Gastrocnemius medialis (tissue), 4 donors: ENCODE measurements at places on chromosomes 2 and 18.

DNA sequence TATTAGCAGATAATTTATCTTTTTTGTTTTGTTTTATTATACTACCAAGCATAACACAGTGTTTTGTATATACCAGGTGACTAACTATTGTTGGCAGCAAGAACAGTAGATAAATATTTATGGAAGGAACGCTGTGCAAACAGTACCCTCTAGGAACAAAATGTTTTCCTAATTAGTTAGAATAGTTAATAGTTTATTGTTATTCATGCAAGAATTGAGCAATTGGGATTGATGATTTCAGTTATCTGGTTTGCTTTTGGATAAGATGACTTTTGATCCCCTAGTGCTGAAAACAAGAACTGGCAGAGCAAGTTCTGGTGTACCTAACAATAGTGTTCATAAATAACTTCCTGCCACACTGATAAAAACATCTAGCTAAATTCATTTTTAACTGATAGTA is 323.3 kb downstream of the TGIF1 start:
- DNase-seq, result no peak

DNA sequence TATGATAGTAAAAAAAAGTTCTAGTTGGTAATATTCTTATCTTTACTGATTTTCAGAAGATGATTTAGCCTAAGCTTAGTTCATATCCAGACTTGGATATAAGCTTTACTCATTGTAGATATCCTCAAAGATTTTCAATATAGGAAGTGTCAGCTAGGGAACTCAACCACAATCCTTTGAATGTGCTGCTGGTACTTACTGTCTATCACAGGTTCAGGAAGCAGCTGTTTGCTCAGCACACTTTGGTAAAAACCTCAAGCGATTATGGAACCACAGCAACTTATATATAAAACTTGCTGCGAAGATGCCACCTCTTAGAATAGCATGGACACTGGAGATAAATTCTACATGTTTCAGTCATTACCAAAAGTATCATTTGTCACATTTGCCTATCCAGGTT is 60.1 kb upstream of the TNFRSF11A start:
- no peak for DNase-seq

GRCh38 chr2:188076149-188077056 is 215.3 kb upstream of the GULP1 start:
- DNase-seq, result no peak

DNA sequence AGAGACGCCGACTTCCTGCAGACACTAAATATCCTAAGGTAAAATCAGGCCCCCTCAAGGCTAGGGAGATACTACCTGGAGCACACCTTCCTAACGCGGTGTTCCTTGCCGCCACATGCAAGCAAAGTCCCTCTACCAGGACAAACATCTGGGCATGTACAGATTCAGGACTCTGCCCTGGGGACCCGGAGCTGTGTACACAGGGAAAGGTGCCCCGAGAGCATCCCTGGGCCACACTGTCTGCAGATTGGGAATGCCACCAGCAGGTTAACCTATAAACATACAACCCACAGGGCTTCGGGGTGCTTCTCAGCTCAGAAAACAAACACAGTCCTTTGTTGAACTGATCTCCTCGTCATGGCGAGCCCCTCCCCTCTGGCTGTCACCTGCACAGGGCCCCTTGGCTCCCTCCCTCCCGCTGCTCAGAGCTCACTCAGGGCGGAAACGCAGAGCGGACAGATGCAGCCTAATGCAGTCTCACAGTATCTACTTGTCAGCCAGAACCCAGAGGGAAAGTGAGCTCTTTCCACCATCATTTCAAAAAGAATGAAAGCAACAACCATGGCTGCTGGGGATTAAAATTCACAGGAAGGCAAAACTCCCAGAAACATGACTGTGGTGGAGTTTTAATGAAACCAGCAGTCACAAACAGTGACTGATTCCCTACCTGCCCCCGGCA is 218.8 kb downstream of the HDAC4 start:
- DNase-seq, result no peak

DNA sequence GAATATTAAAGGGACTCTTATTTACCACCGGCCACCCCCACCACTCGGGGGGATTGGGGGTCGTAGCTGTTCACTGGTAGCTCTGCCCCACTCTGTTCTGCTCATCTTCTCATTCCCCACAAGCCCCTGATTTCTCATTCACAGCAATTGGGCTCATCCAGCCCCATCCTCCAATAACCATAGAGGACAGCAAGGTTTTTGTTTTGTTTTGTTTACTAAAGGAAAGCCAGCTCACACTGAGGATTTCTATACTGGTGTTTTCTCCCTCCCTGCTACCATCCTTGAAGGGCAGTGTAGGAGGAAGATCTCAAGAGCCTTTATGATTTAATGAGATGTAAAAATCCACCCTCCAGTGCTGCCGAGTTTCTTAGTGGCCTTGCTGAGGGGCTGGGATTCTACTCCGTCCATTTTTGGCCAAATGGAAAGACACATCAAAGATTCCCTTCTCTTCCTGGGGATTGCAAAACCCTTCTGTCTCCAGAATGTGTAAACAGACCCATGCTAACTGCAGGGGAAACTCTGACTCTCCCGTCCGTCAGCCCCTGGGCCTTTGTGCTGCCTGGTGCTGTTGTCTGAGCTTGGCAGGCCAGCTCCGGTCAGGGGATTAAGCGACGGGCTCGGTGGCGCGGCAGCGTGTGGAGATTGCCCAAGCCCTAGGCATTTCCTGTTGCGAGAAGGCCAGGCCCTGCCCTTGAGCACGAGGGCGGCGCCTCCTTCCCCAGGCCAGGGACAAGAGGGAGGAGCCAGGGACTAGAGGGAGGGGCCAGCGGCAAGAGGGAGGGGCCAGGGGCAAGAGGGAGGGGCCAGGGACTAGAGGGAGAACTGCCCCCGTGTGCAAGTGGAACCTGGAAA is 165.0 kb downstream of the ANTXR1 start:
- DNase-seq, result peak; percentile 82

- no peak for DNase-seq
These were observed 131.9 kb upstream of the NT5C1B start for GRCh38 chr2:18721038-18721922.

DNA sequence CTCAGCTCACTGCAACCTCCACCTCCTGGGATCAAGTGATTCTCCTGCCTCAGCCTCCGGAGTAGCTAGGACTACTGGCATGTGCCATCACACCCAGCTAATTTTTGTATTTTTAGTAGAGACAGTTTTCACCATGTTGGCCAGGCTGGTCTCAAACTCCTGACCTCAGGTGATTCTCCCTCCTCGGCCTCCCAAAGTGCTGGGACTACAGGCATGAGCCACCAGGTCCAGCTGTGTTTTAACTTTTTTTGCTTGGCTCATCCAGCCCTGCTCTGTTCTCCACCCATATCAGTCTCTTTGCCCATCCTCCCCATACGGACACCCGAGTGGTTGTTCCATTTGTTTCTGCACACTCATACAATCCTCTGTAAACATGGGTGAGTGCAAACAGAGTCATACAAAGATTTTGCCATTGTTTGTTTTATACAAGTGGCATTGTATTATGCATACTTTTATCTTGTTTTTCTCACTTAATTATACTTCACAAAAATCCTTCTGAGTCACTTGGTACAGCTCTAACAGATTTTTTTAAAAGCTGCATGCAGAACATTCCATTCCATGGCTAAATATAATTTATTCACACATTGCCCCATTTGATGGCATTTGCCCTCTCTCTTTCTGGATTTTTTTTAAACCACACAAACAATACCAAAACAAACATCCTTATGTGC is 5.3 kb downstream of the APOB start:
- DNase-seq, result peak; percentile 52

- no peak for DNase-seq
These were observed 176.9 kb upstream of the MC4R start for GRCh38 chr18:60549338-60549960.

GRCh38 chr2:11186145-11186544 is 30.9 kb downstream of the SLC66A3 start:
- DNase-seq, result no peak

DNA sequence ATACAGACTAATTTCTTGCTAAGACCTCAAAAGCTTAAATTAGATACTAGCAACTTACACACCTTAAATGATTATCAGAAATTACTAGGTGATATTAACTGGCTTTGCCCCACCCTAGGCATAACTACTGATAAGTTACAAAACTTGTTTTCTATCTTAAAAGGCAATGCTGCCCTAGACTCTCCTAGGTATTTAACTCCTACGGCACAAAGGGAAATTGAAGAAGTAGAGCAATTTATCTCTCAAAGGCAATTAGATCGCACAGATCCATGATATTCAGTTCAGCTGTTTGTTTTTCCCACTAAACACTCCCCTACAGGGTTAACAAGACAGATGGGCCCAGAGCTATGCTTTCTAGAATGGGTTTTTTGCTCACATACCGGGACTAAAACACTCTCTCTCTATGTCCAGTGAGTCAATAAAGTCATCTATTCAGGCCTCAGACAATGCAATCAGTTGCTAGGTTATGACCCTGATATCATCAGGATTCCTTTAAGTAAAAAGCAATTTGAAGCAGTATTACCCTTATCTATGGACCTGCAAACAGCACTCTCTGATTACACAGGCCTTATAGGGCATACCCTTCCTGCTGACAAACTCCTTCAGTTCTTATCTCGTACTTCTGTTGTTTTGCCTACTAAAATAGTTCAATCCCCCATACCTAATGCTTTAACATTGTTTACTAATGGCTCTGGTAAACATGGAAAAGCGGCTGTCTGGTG is 14.3 kb downstream of the MAP3K2 start:
- DNase-seq, result no peak

- no peak for DNase-seq
These were observed 63.9 kb downstream of the PHLPP1 start for GRCh38 chr18:62778976-62779869.

GRCh38 chr2:138321458-138321857 is 180.1 kb upstream of the SPOPL start:
- DNase-seq, result no peak

GRCh38 chr2:177273408-177273807 is 8.9 kb upstream of the NFE2L2 start:
- no peak for DNase-seq

GRCh38 chr2:40087434-40087833 is 308.4 kb upstream of the THUMPD2 start:
- DNase-seq, result no peak

GRCh38 chr2:118841828-118842461 is 5.5 kb downstream of the EN1 start:
- DNase-seq, result no peak

GRCh38 chr18:28399781-28400362 is 222.9 kb upstream of the CDH2 start:
- DNase-seq, result no peak

DNA sequence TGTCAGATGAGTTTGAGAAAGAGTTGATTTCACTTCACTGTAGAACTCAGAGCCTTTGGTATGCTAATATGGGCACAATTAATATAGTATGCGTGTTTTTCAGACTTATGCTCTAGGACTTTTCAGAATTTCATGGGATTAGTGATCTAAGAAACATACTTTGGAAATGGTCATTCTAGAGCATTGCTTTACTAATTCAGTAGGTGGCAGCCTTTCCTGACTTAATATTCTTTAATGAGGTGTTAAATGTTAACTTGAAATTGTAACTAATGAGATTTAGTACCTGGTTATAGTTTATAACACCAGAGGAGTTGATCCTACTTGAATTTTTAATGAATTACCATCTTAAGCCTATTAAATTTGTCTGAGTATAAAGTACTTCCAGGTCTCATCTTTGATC is 28.4 kb downstream of the ACTR2 start:
- no peak for DNase-seq
